Stimulated activated CD8-positive, alpha-beta memory T cell treated with anti-CD3 and anti-CD28 coated beads, Interleukin-7, amount 100 ng/mL, for 1 hour (primary cell): ENCODE measurements at places on chromosomes 6 and 20.

DNA sequence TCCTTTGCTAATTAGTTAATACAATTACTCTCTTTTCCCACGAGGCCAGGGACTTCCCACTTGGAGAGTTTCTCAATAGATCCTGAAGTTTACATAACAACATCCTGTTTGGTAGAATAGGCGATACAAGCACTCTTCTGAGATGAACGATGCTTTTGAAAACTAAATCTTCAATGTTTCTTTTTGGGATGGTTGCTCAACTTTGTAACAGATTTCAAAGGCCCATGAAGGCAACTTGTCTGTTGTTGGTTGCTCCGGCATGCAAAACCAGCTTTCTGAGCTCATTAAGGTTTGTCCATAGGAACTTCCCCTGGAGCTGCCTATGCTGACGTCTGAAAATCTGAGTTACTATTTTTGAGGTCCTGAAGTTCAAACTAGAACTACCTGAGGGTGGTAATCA is 25.9 kb upstream of the ROS1 start:
- no peak for DNase-seq

- DNase-seq = no peak
Measured at GRCh38 chr20:48834278-48834677, 6.5 kb upstream of the PREX1 start.

GRCh38 chr6:23145781-23146180 is 576.4 kb downstream of the HDGFL1 start:
- DNase-seq = no peak

- DNase-seq = no peak
Measured at GRCh38 chr20:32751702-32752457, 8.6 kb upstream of the COMMD7 start.

- no peak for DNase-seq
Measured at GRCh38 chr6:9766240-9766915, 648.5 kb downstream of the TFAP2A start.

- DNase-seq = no peak
Measured at GRCh38 chr6:27684264-27685211, 211.6 kb upstream of the ZNF184 start.

- DNase-seq = no peak
Measured at GRCh38 chr6:158684745-158685324, 35.0 kb downstream of the SYTL3 start.

GRCh38 chr6:80158478-80158989 is 52.1 kb downstream of the BCKDHB start:
- DNase-seq = no peak

GRCh38 chr20:32583581-32584070 is 1.5 kb downstream of the NOL4L start:
- no peak for DNase-seq

GRCh38 chr20:1644101-1644962 is 13.2 kb downstream of the SIRPG start:
- no peak for DNase-seq

DNA sequence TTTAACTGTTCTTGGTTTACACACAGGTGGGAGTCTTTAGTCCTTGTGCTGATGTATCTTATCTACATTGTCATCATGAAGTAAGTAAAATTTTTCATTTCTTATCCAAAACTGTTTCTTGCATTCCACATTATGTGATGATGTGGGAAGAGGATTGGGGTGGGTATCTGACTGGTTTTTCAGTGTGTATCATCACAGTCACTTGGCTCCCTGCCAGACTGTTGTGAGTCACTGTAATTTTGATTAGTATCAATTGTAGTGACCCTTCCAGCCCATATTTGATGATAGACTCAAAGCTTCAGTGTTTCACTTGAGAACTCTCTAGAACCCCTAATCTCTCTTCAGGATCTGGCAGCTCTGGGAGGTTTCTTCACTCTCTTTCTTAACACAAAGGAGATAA is 84.5 kb upstream of the RIN2 start:
- DNase-seq = no peak

DNA sequence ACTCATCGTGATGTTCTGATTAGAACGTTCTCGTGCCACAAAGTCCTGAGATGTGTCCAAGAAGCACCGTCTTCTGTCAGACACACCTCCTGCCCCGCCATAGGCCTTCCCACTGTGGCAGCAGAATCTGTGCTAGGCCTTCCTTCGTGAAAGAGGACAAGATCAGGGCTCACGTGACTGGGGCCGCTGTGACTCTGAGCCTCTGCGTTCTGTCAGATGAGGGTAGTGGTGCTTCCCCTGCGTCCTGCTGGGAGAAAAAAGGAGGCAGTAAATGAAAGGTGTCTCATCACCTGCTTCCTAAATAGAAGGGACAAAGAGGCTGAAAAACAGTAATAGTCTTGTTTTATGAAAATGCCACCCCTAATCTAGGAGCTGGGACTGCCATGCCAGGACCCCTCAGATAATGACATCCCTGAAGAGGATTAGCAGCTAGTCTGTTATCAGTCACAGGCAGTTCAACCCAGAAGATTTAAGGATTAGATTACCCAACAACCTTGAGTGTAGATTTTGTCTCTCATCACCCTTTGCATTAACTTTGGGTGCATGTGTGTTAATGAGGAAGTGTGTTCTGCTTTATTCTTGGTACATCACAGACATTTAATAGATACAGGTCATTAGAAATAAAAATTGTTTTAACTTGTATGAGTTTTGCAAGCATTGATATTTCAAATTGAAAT is 4.1 kb downstream of the DNAJC5 start:
- no peak for DNase-seq

DNA sequence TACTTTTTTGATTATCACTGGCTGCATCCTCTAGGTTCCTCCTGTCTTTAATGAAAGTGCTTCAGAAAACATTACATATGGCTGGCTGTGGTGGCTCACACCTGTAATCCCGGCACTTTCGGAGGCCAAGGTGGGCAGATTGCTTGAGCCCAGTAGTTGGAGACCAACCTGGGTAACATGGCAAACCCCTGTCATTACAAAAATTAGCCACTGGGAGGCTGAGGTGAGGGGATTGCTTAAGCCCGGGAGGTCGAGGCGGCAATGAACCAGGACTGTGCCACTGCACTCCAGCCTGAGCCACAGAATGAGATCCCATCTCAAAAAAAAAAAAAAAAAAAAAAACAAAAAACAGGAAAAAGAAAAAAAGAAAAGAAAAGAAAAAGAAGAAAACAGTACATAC is 35.3 kb downstream of the BEND3 start:
- no peak for DNase-seq

GRCh38 chr20:9377007-9377406 is 137.4 kb upstream of the LAMP5 start:
- DNase-seq = no peak

DNA sequence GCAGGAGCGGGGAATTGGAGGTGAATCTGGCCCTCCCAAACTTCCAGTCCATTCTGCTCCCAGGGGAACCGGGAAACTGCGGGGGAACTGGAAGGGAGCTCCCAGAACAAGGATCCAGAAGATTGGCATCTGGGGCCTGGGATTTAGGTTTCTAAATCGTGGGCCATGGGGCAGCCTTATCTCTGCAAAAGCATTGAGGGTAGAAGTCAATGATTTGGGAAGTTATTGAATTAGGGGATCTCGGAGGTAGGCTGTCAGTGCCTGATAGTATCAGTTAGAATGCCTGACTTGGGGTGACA is 45.1 kb downstream of the HNF4A start:
- no peak for DNase-seq

- peak; percentile 6 for DNase-seq
Measured at GRCh38 chr6:156778454-156779205, 1.5 kb downstream of the ARID1B start.

GRCh38 chr6:166492092-166492741 is 94.3 kb downstream of the RAMACL start:
- no peak for DNase-seq

DNA sequence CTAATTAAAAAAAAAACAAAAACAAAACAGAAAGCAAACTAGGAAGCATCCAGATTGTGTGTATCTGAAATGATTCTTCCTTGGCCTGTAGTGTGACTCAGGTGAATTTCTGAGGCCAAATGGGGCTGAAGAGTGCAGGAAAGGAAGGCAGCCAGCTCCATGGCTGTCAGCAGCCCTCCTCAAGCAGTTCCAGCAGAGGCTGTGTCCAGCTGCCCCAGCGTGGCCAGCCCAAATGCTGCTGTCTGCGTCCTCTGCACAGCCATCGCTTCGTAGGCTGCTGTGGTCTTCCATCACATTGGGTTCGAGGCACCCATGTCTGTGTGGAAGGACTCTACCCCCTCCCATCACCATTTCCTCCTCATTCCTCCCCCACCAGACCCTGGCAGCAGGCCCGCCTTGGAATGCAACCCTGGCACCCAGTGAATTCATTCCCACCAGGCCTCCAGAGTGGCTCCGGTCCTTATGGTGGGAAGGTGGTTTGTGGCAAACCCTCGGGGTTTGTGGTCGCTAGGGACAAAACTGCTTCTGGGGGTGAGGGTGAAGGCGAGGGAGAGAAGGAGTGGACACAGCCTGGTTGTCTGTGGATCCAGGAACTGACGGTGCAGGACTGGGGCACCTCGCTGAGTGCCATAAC is 81.5 kb downstream of the MYLK4 start:
- DNase-seq = no peak

DNA sequence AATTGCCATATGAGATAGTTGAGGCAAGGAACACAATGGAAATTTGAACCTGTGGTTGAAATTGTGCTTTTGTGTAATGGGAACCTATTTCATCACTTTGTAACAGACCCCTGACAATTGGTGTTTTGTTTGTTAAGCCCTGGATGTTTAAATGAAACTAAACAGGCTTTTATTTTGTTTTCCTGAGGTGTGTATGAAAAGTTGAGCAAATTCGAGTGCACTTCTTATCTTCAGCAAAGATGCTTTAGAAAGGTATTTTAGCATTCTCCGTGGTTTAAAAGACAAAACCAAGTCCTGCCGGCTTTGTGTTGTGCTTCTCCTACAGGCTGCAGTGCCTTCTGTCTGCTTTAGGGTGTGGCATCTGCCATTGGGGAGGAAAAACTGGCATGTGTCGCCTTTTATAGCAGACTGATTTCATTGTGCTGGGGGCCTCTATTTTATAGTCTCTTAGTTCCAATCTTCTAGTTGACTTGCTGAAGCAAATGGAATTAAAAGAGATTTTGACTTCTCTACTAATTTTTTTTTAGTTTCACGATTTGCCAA is 2.2 kb upstream of the ARID1B start:
- no peak for DNase-seq

DNA sequence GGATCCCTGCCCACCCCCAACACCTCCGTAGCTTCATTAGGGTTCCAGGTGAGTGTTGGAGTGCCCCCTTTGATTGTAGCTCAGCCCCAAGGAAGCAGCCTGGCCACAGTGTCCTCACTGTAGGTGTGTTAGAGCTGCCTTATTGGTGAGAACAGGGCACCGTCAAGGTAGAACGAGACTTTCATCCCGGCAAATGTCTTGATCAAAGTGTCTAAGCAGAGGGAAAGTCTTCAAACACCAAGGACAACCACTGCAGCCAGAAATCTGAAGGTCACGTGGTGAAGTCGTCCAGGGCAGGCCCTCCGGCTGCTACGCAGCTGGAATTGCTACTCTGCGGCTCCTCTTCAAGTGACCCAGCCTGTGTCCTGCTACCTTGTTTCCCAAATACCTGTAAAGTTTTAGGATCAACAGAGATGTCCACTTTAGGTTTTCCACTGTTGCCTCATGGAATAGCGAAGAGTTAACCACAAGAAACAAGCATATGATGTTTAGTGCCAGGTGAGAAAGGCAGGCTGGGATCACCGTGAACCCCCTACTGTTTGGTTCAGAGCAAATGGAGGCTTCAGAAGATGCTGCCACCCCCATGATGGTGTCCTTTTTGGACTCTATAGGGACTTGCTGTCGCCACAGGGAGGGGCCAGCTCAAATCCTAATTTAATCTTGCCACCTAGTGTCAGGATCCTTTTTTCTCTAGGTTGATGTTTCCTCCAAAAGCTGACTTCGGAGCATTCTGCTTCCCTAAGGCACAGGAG is 1.7 kb upstream of the DLL1 start:
- DNase-seq = no peak

GRCh38 chr6:16623731-16624130 is 137.5 kb downstream of the ATXN1 start:
- DNase-seq = no peak

DNA sequence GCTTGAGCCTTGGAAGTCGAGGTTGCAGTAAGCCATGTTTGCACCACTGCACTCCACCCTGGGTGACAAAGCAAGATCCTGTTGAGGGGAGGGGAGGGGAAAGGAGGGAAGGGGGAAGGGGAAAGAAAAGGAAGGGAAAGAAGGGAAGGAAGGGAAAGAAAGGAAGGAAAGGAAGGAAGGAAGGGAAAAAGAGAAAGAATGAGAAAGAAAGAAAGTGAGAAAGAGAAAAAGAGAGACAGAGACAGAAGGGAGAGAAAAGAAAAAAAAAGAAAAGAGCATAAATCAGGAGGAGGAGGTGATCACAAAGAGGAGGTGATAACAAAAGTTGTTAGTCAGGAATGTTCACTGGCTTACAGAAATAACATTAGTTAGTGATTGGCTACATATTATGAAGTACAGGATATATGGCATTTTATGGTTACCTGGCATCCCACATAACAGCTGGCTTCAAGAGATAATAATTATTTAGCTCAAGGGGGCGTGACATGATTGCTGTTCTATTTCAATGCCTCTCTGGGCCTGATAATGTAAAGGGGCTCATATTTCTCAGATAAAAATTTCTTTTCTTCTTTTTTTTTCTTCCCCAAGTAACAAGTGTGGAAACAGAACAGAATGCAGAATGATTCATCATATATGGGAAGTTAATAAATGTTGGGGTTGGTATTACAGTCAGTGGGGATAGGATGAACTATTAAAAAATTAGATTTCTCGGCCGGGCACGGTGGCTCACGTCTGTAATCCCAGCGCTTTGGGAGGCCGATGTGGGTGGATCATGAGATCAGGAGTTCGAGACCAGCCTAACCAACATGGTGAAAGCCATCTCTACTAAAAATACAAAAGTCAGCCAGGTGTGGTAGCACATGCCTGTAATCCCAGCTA is 27.1 kb downstream of the SAMHD1 start:
- no peak for DNase-seq
